ENCODE measurements at places on chromosomes 16 and 17.

DNA sequence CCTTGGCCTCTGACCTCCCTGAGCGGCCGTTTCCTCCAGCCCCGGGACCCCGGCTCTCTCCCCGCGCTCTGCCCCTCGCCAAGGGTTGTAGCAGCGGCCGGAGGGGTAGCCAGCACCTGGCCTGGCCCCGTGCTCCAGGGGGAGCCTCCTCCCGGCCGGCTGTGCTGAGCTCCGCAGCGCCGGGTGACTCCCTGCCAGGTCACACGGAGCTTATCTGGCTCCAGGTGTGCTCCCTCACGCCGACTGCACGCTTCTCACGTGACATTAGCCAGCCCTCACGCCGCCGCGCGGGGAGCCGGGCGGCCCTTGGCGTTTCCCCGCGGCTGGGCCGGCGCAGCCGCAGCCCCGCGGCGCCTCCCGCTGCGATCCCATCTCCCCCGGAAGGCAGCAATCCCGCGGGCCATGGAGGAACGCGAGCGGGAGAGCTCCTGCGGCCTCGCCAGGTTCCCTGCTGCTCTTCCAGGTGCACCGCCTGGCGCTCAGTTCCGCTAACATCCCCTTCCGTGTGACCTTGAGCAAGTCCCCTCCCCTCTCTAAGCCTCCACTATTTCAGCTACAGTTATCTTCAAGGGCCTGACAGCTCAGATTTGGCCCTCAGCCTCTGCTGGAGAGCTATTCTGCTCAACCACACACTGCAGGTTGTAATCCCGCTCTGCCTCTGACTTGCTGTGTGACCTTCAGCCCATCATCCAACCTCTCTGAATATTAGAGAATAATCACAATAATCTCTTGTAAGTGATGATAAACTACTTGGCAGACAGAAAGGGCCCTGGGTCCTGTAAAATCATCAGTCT, 3.4 kb downstream of the MYO18A start:
- no peak for DNase-seq

DNA sequence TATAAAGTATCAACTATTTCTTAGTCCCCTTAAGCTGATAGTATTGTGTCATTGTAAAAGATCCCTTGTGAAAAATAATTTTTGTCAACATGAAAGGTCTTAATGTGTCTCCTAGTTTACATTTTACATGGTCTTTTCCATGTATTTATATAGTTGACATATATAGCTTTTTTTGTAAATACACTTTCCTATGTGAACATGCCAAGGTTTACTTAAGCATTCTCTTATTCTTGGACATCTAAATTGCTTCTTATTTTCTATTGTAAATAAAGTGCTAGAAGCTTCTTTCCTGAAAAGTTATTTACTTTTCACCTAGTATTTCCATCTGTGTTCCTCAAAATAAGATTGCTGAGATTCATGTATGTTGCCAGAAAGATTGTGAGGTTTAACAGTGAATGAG, 29.3 kb downstream of the TENT4B start:
- DNase-seq = no peak

DNA sequence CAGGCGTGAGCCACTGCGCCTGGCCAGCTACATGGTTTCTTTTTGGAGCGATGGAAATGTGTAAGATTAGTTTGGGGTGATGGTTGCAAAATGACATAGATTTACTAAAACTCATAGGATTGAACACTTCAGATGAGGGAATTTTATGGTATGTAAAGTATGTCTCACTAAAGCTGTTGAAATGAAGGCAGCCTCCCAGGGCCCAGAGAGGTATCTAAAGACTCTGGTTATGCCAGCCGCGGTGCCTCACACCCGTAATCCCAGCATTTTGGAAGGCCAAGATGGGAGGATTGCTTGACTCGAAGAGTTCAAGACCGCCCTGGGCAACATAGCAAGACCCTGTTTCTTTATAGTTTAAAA, 254.9 kb downstream of the PARN start:
- no peak for DNase-seq

DNA sequence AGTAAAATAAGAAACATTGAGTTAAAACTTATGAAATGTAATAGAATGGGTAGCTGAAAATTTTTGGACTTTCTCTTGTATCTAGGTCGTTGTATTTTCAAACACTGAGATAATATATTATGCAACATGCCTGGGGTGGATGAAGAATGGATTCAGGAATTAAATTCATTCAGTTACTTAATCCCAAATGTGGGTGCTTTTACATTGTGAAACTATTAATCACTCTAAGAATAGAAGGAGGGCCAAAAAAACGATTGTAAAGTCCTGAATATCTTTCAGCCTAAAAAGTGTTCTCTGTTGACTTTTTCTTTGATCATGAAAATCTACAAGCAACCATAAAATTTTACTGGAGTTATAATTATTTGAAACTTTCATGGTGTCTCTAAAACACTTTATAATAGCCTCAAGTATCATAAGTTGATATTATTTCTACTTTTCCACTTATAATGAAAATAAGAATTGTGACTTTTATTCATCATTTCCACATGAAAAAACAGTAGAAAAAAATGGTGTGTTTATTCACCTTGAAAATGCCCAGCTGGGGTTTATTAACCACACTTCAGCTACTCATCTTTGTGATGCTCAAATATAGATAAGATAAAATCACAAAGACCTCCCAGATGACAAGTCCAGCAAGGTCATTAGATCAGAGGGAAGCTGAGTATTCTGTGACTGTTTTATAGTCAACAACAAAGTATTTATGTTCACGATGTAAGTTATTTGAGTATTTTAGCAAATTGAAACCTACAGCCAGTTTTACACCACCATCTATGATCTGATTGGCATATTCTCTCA, 619.9 kb upstream of the SOX9 start:
- no peak for DNase-seq

- peak; percentile 54 for DNase-seq
These were observed 20.8 kb upstream of the ZFHX3 start for GRCh38 chr16:73068541-73069401.

DNA sequence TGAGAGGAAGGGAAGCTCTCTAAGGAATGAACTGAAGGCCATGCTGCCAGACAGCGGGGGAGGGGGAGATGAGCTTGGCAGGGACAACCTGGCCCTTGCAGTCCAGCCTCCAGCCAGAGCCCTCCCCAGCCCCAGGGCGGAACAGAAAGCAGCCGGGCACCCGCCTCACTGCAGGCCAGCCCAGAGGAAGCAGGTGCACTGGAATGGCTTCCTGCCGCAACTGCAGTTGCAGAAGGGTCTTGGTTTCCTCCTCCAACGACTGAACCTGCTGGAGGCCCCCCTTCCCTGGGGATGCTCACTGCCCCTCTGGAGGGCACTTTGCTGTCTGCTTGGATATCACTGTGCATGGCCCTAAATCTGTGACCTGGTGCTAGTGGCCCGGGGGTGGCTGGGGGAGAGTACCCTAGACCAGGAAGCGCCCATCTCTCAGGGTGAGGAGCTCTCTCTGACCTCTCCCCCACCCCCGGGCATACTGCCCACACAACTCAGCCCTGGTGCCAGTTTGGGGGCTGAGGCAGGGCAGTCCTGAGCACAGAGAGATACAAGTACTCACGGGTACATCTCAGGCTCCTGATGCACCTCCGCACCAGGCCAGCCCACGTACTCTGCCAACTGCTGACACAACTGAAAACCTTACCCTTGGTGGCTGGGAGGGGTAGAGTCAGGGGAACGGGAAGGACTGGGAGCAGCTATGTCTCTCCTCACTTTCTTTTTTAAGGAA, 41.1 kb downstream of the MYO18A start:
- no peak for DNase-seq

DNA sequence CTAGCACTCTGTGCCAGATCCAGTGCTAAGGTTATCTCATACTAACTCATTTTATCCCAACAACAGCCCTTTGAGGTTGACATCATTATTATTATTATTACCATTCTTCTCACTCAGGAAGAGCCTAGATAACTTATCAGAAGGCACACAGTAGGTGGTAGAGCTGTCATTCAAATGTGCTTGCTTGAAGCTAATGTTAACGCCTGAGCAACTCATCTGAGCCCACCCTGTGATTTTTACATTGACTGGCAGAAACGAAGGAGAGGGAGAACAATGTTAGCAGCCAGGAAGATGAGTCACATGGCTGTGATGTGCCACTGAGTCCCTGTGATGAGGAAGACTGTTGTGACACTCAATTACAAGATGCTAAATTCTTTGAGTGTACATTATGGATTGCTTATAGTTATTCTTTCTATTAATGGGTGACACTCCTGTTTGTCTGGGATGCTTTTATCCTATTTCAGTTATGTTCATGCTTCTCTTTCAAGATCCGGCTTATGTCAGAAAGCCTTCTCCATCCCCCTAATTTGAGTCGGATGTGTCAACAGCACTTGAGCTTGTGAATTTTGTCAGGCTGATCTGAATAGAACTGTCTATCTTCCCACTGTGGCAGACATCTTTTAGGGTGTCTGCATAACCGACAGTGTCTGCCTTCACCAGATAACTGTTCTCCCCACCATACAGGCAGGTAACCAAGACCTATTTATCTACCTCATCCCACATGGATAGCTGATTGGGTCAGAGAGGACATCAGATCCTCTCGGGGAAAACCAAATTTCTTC, 426.4 kb downstream of the CA10 start:
- no peak for DNase-seq

DNA sequence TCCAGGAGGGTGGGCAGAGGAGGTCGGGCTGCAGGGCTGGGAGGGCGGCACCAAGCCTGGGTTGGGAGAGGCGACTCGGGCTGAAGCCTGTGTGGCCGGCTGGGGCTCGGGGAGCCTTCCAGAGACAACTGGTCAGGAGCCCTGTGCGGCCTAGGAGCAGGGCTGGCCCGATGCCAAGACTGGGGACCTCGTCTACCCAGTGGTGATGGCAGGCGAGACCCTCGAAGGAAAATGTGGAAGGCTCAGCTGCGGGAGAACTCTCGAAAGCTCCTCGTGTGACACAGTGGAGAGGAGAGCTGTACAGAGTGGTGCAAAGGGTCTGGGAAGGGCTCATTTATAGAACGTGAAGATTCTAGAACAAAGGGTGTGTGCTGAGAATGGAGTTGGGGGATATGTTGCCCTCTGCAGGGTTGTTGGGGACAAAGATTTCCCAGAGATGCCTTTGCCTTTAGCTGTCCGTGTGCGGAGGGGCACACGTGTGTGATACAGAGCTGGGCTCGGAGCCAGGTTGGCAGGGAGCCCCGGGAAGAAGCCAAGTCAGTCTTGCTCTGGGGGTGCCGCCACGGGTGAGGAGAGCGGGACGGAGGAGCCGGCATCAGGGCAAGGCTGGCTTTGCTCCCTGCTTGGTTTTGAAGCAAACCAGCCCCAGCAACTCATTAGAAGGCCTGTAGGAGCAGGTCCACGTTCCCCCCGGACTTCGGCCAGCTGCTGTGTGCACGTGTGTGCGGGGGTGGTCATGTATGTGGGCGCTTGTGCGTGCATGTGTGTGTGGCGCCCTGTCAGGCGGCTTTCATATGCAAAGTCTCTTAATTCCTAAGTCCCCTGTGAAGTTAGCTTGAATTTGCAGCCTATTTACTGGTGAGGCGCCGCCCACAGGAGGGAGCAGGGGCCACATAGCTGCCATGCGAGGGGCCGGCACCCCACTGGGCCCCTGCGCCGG, 132.4 kb upstream of the CHMP6 start:
- DNase-seq = peak; percentile 73
